ENCODE measurements at places on chromosomes 7 and 10.
A peak's percentile ranks its signal among the peaks of the same experiment; 100 is the strongest.

DNA sequence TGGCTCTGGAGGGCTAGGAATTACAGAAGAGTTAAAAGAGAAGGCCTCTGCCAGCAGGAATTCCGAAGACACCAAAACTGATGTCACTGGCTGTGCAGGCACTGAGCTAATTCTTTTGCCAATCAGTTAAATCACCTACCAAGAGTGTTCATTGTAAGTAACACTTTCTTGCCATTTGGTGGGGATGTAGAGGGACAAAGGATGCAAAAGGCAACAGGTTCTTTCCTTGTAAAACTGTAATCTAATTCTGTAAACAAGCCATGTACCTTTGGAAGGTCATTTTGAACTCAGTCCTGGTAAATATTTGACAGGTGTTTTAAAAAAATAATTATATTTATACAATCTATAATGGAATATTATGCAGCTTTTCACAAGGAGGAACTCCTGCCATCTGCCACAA, 438.4 kb downstream of the AUTS2 start:
- no peak for DNase-seq

GRCh38 chr10:57806675-57807074, 461.0 kb downstream of the IPMK start:
- no peak for DNase-seq

GRCh38 chr7:51187941-51188340, 128.7 kb downstream of the COBL start:
- DNase-seq, result no peak

DNA sequence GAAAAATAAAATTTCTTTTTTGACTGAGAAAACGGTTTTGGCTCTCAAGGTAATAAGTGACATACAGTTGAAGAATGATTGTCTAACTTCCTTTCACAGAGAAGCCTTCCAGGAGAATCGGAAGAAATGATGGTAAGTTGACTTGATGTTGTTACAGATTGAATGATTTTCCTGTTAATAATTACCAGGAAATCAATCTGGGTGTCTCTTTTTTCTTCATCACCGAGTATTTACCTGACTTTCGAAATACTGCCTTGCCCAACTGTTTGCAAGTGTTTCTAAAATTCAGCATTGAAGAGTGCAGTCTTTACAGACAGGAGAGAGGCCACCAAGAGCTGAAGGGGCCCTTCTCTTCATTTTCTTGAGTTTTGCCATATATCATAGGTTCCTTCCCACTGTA, 4.0 kb downstream of the ITIH2 start:
- no peak for DNase-seq

GRCh38 chr10:54133203-54133602, 667.8 kb downstream of the PCDH15 start:
- no peak for DNase-seq

DNA sequence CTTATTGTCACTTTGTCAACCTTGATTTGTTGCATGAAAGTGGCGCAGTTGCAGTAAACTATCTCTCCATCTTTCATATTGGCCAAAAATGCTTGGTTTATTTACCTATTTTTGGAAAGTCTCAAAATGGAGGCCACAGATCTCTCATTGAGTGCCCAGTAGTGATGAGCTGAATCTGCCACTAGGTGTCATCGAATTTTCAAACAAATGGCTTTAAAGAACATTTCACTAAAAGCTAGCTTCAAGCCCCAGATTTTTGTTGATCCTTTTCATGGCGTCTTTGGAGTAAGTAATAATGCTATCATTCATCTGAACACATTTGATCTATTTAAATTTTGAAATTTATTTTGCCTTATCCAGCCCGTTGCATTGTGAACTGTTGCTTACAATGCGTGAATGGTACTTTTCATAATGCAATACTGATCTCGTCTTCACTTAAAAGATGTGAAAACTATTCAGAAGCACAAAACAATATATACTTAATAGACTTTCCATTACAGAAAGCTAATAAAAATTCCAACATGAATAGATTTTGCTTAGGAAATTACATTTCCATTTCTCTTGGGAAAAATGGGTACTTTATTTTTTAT, 236.2 kb downstream of the DNAJB9 start:
- DNase-seq, result peak; percentile 11

GRCh38 chr7:111009526-111010040, 81.3 kb upstream of the LRRN3 start:
- no peak for DNase-seq

GRCh38 chr7:111840528-111840927, 278.2 kb upstream of the IMMP2L start:
- DNase-seq, result no peak

GRCh38 chr7:10121631-10122030, 852.0 kb upstream of the PHF14 start:
- no peak for DNase-seq

GRCh38 chr7:140079121-140079536, 16.4 kb upstream of the PARP12 start:
- DNase-seq, result peak; percentile 13

DNA sequence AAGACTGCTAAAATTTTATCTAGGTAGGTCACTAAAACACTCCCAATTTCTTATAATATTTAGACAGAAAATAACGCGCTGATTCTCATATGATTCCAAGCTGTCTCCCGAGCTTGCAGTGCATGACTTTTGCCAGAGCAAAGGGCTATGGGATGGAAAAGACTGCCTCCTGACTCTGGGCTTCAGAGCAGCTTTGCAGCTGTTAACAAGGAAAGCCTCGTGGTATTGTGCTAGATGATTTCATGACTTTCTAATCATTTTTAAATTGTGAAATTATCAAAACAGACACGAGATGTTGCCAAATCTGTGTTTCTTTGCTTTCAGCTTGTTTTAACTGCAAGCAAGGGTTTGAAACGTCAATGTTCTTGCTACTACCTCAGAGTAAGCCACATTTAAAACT, 238.3 kb downstream of the AGMO start:
- DNase-seq, result no peak

GRCh38 chr10:77401683-77402082, 235.9 kb downstream of the KCNMA1 start:
- no peak for DNase-seq

DNA sequence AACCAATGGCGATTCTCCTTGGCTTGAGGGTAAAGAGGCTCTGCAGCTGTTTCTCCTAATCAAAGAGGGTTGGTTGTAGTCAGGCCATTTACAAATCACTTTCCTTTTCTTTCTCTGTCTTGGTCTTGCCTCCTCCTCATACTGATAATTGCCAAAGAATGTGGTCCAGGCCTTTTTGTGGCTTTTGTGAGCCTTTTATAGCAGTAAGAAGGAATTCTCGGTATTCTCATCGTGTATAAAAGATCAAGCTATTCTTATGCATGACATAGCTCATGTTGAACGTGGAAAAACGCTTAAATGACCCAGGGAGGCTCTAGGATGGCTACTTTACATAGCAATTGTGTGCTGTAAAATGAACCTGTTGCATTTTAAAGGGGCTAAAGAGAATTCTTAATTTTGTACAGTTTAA, 62.6 kb downstream of the RBM20 start:
- peak; percentile 96 for DNase-seq

DNA sequence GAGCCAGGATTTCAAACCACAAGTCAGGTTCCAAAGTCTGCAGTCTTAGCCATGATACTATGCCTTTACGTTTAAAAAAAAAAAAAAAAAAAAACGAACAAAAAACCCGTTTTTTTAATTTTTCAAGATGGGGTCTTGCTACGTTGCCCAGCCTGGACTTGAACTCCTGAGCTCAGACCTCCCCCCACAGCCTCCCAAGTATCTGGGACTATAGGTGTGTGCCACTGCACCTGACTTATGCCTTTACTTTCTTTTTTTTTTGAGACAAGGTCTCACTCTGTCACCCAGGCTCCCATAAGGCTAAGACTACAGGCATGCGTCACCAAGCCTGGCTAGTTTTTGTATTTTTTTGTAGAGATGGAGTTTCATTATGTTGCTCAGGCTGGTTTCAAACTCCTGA, 14.7 kb downstream of the ASNS start:
- DNase-seq, result no peak

GRCh38 chr7:94244760-94245159, 149.9 kb upstream of the COL1A2 start:
- DNase-seq, result no peak

DNA sequence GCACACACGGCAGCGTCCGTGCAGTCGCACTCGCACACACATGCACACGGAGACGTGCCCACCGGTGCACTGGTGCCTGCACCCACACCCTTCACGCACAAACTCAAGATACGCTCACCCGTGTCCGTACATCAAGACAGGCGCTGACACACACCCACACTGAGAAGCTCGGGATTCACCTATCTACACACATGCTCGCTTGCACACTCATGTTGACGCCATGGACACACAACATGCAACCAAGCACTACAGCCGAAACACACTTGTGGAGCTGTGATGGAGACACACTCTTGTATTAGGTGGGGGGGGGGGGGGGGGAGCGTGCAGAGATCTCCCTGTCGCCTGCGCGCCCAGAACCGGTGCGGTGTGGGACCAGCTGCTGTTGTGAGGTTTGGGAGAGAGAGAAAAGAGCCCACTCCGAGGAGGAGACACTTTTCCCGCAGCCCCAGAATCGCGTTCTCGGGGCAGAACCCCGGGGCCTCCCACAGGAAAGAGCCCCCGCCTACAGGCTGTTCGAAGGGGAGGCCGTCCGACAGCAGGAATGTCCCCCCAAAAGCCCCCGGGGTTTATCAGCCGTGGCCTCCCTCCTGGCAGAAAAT, 605 bp upstream of the NFKB2 start:
- DNase-seq, result peak; percentile 32

DNA sequence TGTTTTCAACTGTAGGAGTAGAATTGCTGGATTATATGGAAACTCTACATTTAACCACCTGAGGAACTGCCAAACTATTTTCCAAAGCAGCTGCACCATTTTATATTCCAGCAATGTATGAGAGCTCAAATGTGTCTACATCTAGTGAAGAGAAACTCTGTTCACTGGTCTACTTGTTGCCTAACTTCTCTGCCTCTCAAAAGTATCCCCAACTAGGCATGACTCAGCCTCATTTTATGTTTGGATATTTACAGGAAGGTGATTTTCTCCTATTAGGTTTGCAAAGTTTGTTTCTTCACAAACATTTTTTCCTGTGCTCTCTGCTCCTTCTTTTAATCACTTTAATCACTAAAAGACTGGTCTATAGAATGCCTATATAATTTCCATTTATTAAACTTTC, 37.1 kb upstream of the SRI start:
- DNase-seq, result no peak

- no peak for DNase-seq
These were observed 58.3 kb upstream of the SHH start for GRCh38 chr7:155870334-155871180.

DNA sequence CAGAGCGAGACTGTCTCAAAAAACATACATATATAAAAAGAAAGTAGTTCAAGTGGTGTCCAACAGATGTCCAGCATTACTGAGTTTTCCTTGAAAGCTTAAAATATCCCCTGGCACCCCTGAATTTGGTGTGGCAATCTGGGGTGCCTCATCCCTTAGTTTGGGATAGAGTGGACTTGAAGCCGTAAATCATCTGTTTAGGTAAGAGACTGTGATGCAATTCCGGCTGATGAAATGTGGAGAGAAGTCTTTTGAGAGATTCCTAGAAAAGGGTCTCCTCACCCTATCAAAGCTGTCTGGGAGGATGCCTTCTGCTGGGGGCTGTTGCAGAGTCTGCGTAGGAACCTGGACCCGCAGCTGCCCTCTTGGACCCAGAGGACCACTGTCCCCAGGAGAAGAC, 408.0 kb downstream of the RPS24 start:
- no peak for DNase-seq

DNA sequence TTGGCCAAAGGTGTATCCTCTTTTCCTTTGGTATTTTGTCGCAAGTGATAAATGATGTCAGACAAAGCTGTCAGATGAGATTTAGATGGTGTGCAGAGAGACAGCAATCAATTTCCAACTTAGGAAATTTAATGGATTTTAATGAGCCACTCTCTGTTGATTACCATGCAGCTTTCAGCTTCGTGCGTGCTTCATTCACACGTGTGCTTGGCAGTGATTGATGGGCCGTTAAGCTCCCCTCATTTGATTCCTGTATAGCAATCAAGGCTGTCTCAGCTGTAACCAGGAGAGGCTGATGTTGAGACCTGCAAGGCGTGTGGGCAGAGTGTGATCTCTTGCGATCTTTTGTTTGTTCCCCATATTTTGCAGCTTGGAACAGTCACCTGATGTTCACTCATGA, 439.6 kb downstream of the CALN1 start:
- DNase-seq, result no peak

- DNase-seq, result peak; percentile 37
These were observed 453.9 kb upstream of the GHITM start for GRCh38 chr10:83685458-83685857.

DNA sequence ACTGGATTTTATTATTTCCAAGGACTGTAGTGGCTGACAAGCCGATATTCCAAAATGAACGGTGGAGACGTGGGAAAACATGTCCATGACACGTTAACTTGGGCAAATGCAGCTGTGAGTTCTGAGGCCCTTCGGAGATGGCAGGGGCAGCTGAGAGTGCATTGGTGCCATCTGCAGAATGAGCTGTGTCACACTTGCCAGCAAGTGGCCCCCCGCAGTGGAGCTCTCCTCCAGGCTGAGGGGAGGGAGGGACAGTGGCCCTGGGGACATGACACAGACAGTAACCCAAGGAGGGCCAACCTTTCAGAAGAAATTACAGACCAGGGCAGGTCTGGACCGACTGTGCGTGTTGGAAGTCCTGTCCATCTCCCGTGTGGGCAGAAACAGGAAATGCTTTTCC, 139.4 kb downstream of the SVIL start:
- DNase-seq, result peak; percentile 18

- DNase-seq, result no peak
These were observed 9.0 kb upstream of the GARS1 start for GRCh38 chr7:30585675-30586074.

GRCh38 chr7:2358968-2359527, 4.4 kb downstream of the EIF3B start:
- no peak for DNase-seq

DNA sequence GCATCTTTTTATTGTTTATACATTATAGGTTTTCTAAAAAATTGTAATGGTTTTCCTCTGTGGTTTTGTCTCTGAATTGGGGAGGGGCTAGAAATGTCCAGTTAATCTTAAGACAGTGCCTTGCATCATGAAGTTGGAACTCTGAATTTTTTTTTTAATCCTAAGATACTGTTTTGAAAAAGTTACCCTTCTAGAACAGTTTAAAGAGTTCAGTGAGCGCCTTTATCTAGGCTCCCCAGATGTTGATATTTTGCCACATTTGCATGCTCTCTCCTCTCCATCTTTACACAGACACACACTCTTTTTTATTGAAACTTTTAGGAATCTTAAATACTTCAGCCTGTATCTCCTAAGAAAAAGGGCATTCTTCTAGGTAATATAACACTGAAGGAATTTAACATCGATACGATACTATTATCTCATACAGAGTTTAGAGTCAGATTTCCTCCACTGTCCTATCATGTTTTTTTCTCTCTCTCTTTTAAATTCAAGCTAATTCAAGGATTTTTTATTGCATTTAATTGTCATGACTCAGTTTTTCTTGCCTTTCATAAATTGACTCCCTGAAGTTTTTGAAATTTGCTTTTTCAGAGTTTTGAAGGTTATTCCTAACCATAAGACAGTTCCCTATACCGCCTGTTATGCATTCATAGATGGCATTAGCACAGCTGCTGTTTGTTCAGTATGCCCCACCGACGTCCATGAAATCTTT, 31.5 kb downstream of the PRKAR2B start:
- no peak for DNase-seq

GRCh38 chr7:115116773-115117715, 195.2 kb downstream of the MDFIC start:
- no peak for DNase-seq
